ENCODE measurements at places on chromosomes 11 and 22.
A peak's percentile ranks its signal among the peaks of the same experiment; 100 is the strongest.

- DNase-seq: peak; percentile 36
- no peak overlapping the region for H3K4me3 ChIP-seq
- H3K27ac ChIP-seq: no peak overlapping the region
- H3K27me3 ChIP-seq: no peaks in the 10 kb centered on the region
Measured at GRCh38 chr22:50564289-50564688, 1.6 kb upstream of the SYCE3 start.

DNA sequence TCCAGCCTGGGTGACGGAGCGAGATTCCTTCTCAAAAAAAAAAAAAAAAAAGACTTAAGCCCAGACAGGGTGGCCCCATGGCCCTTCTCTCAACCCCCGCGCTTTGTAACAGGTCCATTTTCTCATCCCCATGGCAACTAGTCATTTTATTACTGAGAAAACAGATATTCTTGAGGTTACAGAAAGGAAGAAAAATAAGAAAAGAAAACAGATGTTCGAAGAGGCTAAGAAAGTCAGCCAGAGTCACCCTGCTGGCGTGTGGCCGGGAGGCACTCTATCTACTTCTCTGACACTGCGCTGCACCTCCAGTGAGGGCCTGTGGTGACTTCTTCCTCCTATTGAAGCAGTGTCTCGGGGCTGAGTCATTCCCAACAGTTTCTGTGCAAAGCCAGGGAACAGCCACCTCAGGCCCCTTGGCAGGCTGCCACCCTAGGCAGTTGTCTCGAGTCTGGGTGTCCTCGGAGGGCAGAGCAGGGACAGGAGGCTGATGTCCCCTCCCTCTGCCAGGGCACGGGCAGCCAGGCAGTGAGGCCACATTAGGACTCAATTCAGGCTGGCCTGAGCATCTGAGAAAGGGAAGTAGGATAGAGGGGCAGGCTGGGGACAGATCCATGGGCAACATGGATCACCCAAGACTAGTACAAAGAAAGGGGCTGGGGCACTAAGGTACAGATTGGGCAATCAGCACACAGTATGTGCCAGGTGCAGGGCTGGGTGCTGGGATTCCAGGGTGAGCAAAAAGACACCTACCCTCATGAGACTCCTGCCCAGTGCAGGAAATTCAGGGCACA lies 16.4 kb upstream of the SYVN1 start:
- peak overlapping the region; percentile 38 for H3K4me3 ChIP-seq
- H3K36me3 ChIP-seq: no peaks in the 10 kb centered on the region
- peak; percentile 98 for DNase-seq
- no peaks in the 10 kb centered on the region for H3K27me3 ChIP-seq
- peaks cover 16% of the 10 kb centered on the region for H3K4me1 ChIP-seq

DNA sequence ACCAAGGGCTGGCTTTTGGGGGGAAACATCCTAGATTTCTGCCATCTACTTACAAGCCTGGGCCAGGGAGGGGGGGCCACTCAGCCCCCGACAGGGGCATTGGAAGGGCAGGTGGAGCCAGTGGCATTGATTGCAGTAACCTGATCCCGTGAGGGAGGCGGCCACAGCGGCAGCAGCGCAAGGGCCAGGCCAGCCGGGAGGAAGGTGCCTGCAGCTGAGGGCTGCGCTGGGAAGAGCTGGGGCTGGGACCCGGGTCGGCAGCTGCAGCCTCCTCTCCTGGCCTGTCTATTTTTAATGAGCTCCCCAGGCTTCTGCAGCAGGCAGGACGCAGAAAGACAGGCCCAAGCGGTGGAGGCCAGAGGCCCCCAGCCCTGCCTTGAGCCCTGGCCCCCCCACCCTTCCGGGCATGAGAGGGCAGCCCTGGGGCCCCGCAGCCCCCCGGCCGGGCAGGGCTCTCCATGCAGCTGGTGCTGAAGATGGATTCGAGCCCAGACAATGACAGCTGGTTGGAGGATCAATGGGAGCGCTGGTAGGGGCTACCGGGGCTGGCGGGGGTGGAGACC lies 10.6 kb downstream of the FREY1 start:
- peaks cover 7% of the 10 kb centered on the region for H3K4me1 ChIP-seq
- H3K4me3 ChIP-seq: no peak overlapping the region
- H3K27ac ChIP-seq: no peak overlapping the region
- peak; percentile 15 for DNase-seq
- H3K27me3 ChIP-seq: peaks cover 38% of the 10 kb centered on the region

DNA sequence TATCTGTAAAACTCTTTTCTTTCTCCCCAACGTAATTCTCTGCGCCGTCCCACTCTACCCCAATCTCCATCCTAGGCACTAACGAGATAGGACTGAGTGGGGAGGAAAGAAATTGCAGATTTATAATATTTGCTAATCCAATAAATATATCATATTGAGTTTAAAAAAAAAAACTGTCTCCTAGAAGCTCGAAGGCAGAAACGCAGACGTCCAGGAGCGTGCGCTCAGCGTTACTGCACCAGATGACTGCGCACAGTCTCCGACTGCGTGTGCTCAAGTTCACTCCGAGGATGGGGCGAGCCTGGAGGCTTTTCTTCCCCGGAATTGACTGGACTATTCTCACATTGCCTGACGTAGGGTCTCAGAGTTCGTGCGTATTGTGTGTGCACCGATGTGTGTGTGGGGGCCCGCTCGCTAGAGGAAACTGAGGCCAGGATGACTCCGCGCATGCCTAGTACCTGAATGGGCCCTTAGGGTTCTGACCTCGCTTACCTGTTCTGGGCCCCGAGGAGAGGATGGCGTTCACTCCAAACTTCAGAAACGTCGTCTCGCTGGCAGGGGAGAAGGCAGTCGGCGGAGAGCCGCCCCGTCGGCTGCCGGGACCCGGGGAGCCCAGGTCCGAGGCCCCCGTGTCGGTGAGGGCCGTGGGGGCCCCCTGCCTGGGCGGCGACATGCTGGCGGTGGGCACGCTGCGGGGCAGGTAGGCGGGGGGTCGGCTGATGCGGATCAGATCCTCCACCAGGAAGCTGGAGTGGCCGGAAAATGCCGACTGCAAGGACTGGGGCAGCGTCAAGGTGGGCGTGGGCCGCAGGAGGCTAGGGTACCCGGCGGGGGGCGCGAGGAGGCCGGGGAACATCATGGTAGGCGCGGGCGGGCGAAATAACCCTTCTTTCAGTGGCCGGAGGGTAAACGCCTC lies 551 bp downstream of the DBX1 start:
- no peak for DNase-seq
- H3K4me3 ChIP-seq: no peak overlapping the region
- H3K36me3 ChIP-seq: no peaks in the 10 kb centered on the region
- no peaks in the 10 kb centered on the region for H3K4me1 ChIP-seq
- H3K27ac ChIP-seq: no peak overlapping the region

GRCh38 chr11:65588199-65589054 lies 7.2 kb downstream of the KCNK7 start:
- peak overlapping the region; percentile 48 for H3K4me3 ChIP-seq
- peak overlapping the region; percentile 91 for H3K27ac ChIP-seq
- peaks cover 2% of the 10 kb centered on the region for H3K36me3 ChIP-seq
- no peaks in the 10 kb centered on the region for H3K27me3 ChIP-seq

DNA sequence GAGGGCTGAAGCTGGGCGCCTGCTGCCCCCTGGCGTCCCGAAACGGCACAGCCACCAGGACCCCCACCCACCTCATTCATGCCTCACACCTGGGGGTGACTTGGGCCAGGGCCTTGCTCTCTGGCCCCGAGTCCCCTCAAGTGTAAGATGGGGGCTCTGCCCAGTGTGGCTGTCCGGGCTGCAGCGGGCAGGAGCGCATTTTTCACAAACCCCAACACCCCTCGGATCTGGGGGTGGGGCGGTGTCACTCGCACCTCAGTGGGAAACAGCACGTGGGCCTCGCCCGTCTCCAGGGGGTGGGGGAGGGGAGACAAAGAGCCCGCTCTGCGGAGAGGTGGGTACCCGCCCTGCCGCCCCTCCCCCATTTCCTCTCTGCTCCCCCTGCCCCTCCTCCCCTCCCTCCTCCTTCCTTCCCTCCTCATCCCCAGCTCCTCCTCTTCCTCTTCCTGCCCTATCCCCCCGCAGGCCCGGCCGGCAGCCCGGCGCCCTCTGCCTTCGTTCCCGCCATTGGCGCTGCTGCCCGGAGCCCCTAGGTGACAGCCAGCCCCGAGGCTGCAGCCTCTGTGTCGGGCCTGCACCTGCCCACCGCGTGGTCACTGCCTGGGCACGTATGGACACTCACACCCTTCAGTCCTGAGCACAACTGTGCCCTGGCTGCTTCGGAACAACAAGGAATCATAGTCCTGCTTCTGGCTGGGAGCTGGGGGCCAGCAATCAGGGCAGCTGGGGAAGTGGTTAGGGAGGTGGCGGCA lies 6.8 kb upstream of the CDKN1C start:
- no peaks in the 10 kb centered on the region for H3K27me3 ChIP-seq
- H3K4me1 ChIP-seq: no peaks in the 10 kb centered on the region
- peak overlapping the region; percentile 52 for H3K4me3 ChIP-seq

GRCh38 chr11:111018566-111018965 lies 227.0 kb upstream of the POU2AF2 start:
- no peaks in the 10 kb centered on the region for H3K4me1 ChIP-seq
- no peak overlapping the region for H3K4me3 ChIP-seq
- no peak for DNase-seq
- no peak overlapping the region for H3K27ac ChIP-seq
- H3K27me3 ChIP-seq: no peaks in the 10 kb centered on the region

DNA sequence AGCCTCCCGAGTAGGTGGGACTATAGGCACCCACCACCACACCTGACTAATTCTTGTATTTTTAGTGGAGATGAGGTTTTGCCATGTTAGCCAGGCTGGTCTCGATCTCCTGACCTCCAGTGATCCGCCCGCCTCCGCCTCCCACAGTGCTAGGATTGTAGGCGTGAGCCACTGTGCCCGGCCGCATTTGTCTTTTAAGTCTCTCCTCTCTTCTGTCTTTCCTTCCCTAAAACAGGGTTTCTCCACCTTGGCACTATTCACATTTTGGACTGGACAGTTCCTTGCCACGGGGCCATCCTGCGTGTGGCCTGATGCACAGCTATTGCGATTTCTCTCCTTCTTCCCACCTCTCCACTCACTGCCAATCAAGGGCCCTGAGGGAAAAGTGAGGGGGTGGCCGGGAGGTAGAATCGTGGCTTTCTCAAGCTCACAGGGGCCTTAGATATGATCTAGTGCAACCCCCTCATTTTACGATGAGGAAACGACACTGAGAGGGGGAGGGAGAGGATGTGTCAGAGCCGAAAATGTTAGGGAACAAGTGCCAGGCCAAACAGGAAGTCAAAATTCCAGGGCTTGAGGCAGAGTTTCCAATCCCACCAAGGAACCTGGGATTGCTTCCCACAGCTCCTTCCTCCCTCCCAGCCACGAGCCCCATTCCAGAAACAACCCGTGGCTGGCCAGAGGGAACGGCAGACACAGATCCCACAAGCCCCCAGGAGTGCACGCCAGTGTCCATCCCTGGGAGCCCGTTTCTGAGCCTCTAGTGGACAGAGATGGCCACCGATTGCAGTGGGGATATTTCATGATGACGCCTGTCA lies 21.2 kb downstream of the SCGB1A1 start:
- no peak overlapping the region for H3K4me3 ChIP-seq
- peaks cover 6% of the 10 kb centered on the region for H3K4me1 ChIP-seq
- H3K27ac ChIP-seq: peak overlapping the region; percentile 30
- no peaks in the 10 kb centered on the region for H3K27me3 ChIP-seq

DNA sequence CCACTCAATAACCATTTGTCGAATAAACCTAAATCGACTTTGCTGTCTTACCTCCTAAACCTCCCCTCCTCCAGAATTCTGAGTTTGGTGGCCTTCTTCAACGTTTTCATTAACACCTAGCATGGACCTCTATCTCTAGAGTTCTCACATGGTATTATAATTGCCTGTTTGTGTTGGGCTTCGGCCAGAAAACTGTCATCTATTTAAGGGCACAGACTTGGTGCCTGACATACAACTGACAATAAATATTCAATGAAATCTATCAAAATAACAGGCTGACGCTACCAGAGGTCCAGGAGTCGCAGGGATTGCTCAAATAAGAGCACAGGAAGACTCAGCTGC lies 687 bp downstream of the ALKBH8 start:
- DNase-seq: no peak
- no peaks in the 10 kb centered on the region for H3K27me3 ChIP-seq
- H3K4me3 ChIP-seq: peak overlapping the region; percentile 89

- no peaks in the 10 kb centered on the region for H3K36me3 ChIP-seq
- no peaks in the 10 kb centered on the region for H3K4me1 ChIP-seq
- peak; percentile 86 for DNase-seq
- H3K27ac ChIP-seq: no peak overlapping the region
- H3K4me3 ChIP-seq: no peak overlapping the region
- no peaks in the 10 kb centered on the region for H3K27me3 ChIP-seq
Measured at GRCh38 chr11:119481021-119481666, 58.2 kb upstream of the THY1 start.

GRCh38 chr11:55673860-55674259 lies 11.9 kb downstream of the OR4C6 start:
- no peak overlapping the region for H3K27ac ChIP-seq
- DNase-seq: no peak
- no peaks in the 10 kb centered on the region for H3K27me3 ChIP-seq
- H3K4me1 ChIP-seq: no peaks in the 10 kb centered on the region
- no peaks in the 10 kb centered on the region for H3K36me3 ChIP-seq

DNA sequence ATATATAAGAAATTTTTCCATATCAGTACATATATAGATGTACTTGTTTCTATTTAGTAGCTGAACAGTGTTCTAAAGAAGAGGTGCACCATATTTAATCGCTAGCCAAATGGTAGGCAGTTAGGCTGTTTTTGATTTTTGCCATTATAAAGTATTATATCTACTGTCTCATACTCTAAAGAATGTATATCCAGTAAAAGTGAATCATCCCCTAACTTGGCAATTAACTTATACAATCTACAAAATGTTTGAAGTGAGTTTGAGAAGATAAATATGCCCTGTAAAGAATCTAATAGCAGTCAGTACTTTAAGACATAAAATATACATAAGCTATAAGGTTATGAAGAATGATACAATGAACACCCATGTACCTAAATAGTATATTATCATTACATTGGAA lies 291.5 kb downstream of the SWAP70 start:
- H3K27me3 ChIP-seq: no peaks in the 10 kb centered on the region
- H3K27ac ChIP-seq: no peak overlapping the region
- no peak overlapping the region for H3K4me3 ChIP-seq

- no peaks in the 10 kb centered on the region for H3K27me3 ChIP-seq
- DNase-seq: no peak
- H3K36me3 ChIP-seq: no peaks in the 10 kb centered on the region
- no peak overlapping the region for H3K4me3 ChIP-seq
- peaks cover 43% of the 10 kb centered on the region for H3K4me1 ChIP-seq
Measured at GRCh38 chr11:83036701-83037100, 35.0 kb downstream of the RAB30 start.

DNA sequence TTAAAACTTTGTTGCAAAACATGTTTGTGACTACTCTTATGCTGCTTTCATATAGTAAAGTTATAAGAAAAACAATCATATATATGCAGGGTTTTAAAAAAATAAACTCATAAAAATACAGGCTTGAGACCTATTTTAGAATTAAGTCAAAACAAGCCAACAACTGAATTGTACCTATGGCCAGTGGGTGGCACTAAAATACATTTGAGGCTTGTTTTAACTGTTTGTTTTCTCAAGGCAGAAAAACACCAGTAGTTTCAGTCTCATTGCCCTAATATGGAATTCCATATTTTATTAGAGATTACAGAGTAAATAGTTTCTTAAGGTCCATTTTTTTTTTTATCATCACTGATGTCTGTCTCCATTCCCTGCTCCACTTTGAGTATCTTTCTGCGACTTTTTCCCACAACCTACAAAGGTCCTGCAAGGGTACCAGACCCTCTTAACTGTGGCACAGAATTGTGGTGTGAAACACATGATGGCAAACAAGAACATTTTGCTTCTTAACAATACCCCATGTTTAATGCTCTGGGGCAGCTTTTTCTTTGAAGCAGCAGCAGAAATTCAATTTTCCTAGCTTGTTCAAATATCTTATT lies 8.5 kb upstream of the CCDC89 start:
- H3K27ac ChIP-seq: no peak overlapping the region
- H3K27me3 ChIP-seq: no peaks in the 10 kb centered on the region
